ENCODE measurements at places on chromosomes 6 and 20.

DNA sequence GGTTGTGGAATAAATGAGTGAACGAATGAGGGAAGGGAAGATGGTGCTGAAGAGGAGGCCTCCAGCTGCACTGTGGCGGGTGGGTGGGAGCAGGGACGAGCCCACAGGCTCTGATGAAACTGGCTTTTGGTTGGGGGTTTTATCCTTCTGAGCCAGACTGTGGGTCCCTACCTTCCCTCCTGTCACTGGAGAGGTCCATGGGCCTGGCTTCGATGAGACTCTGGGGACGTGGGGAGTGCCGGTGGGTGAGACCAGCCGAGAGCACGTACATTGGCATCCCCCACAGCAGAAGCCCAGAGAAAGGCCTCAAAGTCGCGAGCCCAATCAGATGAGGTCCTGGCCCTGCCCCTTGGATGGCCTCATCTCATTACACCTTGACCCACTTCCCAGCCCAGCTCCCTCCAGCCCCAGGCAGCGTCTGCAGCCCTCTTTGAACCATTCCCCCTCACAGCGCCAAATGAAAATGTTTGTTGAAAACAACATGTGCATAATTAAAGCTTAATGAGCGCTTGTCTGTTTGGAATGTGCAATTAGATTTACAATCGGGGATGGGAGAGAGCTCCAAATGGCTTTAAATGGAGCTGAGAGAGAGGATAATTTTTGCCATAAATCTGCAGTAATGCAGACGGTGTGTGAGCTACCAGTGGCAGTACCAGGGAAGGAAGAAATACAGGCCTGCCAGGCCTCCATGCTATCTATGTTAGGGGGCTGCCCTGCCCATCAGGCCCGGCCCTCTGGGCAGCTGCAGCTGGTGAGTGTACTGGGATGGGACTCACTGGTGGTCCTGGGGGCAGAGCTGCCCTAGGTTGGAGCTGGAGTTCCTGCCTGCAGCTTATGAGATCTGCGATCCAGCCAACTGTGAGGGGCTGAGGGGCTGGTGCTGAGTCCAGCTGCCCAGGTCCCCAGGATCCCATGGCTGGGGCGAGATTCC is 47.2 kb downstream of the TOX2 start:
- no peak for DNase-seq

GRCh38 chr6:76453270-76453669 is 380.8 kb upstream of the IMPG1 start:
- no peak for DNase-seq

DNA sequence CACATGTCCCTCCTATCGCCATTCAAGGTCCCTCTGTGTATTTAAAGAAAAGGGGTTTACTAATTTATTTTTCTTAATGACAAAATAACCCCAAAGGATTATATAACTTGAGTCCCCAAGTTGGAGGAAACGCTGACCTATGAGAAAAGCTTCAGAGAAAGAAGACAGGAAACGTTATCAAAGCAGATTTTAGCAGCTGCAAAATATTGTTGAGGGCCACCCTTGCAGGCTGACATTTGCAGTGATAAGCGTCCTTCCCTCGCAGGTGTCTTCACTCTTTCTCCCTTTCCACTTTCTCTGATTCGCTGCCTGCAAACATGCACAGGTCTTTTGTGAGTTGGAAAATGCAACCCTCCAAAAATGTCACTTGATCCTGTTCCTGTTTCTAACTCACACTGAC is 103.2 kb upstream of the RIPOR2 start:
- DNase-seq = no peak

DNA sequence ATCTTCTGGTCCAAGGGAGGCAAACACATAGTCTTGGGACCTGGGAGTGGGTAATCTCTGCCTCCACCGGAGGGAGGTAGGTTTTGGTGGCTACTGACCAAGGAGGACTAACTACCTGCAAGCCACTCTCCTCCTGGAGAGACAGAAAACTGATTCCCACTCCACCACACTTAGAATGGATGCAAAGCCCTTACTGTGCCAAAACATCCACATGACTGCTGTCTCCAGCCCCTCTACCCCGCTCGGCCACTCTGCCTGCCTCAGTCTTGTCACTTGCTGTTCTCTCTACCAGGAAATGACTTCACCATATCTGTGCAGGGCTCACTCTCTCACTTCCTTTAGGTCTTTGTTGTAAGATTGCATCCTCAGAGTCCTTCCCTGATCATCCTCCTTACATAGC is 129.5 kb upstream of the ARG1 start:
- no peak for DNase-seq

DNA sequence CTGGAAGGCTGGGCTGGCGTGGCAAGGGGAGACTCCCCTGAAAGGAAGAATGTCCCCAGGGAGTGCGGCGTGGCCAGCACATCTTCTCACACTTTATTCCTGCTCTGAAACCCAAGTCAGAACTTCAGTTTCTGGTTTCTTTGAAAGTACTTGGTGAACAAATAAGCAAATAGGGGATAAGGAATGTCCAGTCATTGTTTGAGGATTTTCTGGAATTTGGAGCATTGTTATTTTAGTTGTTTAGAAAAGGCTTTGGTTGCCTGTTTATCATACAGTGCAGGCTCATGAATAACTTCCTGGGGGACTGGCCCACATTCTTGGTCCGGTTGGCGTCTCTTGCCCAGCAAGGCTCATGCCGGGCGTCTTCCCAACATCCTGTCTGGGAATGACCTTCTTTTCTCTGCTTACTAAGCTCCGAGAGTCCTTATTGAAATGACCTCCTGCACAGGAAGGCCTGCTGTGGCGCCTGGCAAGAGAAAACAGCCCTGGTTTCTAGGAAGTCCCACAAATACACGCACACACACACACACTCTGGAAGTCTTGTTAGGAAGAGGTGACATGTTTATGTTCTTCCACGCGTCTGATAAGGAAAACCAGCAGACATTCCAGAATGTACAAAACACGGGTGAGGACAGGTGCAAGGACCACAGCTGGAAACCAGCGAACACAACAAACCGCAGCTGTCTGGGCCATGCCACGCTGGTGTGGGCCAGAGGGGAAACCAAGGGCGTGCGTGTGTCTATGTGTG is 71.9 kb downstream of the TMEM170B start:
- DNase-seq = peak; percentile 95

DNA sequence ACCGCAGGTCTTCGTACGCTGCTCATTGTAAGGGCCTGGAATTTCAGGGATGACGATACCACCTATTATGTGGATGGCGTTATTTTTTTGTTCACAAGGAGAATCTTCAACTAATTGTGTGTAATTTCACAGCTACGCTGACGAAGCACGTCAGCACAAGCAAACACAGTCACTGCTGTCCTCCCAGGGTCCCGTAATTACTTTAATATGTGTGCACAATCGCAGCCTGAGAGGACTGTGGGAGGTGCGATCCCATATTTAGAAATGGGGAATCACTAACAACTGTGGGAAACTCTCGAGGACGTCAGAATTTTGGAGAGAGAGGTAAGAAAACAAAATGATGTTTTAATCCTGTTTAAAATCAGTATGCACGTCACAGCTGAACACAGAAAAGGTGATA is 40.2 kb upstream of the DACT2 start:
- DNase-seq = no peak

DNA sequence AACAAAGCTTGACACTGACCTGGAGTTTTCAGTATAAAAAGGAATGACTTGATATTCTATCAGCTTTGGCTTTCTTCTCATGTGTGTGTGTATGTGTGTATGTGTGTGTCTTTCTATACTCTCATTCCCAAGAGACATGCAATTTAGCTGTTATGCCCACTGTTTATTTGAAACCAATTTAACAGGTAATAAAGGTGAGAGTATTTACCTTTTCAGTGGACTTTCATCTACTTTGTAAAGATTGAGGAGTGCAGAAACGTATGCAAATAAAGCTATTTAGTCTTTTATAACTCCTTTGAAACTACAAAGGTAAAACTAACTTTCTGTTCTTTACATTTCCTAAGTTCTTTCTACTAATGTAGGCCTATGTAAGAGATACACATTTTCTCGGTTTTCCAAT is 103.5 kb upstream of the HS3ST5 start:
- DNase-seq = no peak

DNA sequence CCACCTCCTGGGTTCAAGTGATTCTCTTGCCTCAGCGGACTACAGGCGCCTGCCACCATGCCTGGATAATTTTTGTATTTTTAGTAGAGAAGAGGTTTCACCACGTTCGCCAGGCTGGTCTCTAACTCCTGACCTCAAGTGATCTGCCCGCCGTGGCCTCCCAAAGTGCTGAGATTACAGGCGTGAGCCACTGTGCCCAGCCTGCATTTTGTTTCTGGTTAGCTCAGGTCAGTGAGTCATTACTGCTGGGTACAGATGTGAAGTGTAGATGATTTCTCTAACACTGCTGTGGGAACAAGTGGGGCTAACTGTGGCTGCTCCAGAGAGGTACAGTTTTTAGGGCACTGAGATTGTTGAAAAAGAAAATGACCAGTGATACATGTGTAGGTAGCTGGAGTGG is 188.6 kb downstream of the PRL start:
- DNase-seq = no peak

DNA sequence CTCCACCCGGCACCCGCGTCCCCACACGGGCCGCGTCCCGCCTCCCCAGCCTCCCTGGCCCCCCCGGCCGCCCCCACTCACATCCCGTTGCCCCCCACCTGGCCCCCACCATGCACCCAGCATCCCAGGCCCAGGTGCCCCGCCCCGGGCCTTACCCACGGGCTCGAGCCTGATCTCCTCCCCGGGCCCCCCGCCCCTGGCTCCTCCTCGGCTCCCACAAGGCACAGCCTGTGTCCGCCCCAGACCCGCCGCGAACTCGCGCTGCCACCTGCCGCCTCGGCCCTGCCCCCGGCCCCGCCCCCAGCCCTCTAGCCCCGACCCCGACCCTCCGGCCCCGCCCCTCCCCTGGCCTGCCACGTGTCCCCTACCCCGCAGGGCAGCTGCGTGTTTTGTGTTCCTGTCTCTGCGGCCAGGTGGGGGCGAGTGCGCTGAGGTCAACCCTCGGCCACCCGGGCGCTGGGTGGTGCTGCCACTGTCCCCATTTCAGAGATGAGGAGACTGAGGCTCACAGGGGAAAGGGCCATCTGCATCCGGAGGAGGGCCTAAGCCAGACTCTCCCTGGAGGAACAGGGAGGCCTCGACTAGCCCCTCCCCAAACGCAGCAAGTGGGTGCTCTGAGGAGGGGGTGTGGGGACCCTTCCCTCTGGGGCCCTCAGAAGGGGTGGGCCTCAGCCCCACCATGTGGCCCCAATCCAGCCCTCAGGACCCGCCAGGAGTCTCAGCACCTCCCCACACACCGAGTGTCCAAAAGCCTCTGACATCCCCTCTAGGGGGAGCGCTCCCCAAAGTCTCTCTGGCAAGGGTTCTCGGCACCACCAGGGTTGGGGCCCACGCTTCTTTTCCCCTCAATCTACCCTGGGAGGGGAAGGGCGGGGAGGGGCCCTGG is 99.8 kb downstream of the TAF4 start:
- DNase-seq = no peak

GRCh38 chr6:44071670-44072451 is 55.4 kb downstream of the MRPL14 start:
- DNase-seq = peak; percentile 94

DNA sequence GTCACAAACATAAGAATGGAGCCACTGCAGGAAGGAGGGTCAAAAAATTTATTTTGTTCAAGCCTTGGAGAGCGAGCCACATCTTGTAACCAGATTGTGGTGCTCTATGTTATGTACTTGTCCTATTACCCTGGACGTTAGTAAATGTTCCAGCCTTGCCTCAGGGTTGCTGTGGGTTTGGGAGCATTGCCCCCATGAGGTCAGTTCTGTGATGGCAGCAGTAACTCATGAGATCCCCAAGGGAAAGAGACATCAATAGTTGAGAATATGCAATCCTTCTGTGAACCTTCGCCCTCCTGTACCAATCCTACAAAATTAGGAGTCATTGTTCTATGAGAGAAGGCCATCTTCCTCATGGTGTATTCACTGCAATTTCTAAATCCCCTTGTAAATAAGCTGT is 16.4 kb upstream of the CFAP206 start:
- DNase-seq = no peak

- no peak for DNase-seq
These were observed 15.1 kb upstream of the SLC22A2 start for GRCh38 chr6:160273750-160274149.

DNA sequence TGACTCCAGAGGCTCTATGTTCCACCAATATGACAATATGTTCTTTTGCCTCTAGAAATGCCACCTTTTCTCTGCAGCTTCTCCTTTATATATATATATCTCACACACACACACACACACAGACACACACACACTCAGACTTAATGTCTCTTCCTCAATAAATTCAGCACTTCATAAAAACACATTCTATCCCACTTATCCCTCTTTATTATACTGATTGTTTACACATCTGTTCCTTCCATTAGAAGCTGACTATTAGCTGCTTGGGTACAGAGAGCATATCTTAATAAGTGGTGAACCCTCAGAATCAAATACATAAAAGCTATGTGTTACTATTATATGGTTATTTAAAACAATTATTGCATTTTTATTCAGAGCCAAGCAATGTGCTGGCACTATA is 23.3 kb downstream of the NRSN1 start:
- DNase-seq = no peak

GRCh38 chr6:13472976-13473767 is 14.2 kb downstream of the GFOD1 start:
- no peak for DNase-seq
